ENCODE measurements at places on chromosomes 3 and 15. TPM values are rescaled to one million over a fixed set of nuclear protein-coding genes. Genes with fewer than 3 reads are reported as not detected.

RPL29 gene
- total RNA-seq, result 1,701 TPM

CP gene
- total RNA-seq, result 6.2 TPM

FBXO40 gene
- not detected for total RNA-seq

GOLGA6B gene
- not detected for total RNA-seq

GMPS gene
- 86.4 TPM for total RNA-seq

COLQ gene
- not detected for total RNA-seq

ECE2 gene
- not detected for total RNA-seq

MANF gene
- 91.2 TPM for total RNA-seq

HDAC11 gene
- 1.7 TPM for total RNA-seq

CHDH gene
- total RNA-seq, result 1.2 TPM

CELF6 gene
- total RNA-seq, result 0.32 TPM

USP19 gene
- 33.5 TPM for total RNA-seq

DPPA2 gene
- total RNA-seq, result not detected

ZNF385D gene
- total RNA-seq, result not detected

ROBO2 gene
- total RNA-seq, result 0.05 TPM

SLC6A20 gene
- not detected for total RNA-seq

ZKSCAN7 gene
- total RNA-seq, result 2.5 TPM

GMNC gene
- not detected for total RNA-seq

RETNLB gene
- not detected for total RNA-seq

PIK3R4 gene
- 22.8 TPM for total RNA-seq

C3orf22 gene
- not detected for total RNA-seq

GOLGA8R gene
- total RNA-seq, result 1.2 TPM

PRR20G gene
- total RNA-seq, result not detected

LTF gene
- not detected for total RNA-seq
